ENCODE measurements at places on chromosomes 2 and 18.

DNA sequence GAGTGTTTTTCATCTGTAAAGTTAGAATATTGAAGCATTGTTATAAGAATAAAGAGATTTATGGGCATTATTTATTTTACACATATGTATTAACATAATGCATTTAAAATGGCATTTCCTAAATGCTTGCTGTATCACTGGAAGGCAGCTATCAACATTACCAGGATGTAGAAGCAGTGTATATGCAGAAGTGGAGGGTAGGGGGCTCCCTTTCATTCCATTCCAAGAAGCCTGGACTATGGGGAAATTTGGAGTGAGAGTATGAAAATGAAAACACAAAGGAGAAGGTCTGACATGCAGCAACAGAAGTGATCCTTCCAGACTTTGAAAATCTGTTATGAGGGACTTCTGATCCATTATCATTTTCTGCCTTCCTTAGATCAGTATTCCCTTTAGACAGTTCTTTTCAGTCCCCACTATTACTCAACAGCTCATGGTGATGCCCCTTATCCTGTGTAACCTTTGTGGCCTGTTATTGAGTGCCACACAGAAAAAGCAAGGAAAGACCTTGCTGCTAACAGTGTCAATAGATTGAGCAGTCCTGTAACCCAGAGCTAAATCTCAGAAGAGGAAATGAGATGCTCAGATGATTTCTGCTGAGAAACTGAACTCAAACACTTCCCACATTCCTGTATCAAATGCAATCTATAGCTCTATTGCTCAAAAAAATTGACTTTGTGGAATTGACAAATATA is 216.6 kb downstream of the HNMT start:
- no peak for DNase-seq

DNA sequence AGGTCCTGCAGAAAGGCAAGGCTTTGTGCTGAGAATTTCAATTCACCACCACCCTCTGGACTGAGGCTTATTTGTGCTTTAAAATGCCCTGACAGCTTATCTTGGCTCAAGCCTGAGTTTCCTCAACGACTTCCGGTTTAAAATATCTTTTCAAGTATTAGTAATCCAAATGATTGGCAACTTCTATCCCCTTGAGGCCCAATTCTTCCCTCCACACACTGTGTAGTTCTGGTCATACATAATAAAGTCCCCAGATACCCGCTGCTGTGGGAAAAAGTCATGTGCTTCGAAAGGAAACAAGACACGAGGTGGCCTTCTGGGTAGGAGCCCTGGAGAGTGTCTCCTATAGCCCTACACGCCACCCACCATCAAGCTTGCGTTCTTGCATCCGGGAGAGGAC is 393.4 kb downstream of the ALK start:
- no peak for DNase-seq

DNA sequence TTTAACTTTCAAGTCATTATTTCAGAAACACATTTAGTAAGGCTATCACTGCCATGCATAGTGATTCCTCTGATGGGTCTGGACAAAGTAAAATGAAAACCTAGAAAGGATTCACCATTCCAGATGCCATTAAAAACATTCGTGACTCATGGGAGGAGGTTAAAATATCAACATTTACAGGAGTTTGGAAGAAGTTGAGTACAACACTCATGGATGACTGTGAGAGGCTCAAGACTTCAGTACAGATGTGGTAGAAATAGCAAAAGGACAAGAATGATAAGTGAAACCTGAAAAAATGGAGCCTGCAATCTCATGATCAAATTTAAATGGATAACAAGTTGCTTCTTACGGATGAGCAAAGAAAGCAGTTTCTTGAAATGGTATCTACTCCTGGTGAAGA is 5.8 kb upstream of the TWSG1 start:
- no peak for DNase-seq

GRCh38 chr2:64019975-64020528 is 824 bp upstream of the VPS54 start:
- no peak for DNase-seq

DNA sequence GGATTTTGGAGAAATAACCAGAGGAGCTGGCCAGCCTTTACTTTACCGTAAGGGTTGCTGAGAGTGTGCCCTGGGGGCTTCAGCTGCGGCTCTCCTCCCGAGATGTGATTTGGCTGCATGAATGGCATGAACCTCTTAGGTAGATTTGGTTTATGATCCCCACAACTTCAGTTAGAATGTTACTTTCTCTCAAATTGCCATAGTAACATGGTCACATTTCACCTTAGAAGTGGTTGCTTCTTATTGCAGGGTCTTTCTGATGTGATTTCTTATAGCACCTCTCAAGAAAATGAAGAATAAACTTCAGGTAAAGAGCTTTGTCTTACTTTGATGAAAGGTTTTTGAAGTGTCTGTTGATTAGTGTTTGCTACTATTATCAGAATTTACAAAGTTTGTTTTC is 5.6 kb downstream of the PLCL1 start:
- no peak for DNase-seq

- no peak for DNase-seq
These were observed 113.7 kb upstream of the ZFP36L2 start for GRCh38 chr2:43340066-43340465.

DNA sequence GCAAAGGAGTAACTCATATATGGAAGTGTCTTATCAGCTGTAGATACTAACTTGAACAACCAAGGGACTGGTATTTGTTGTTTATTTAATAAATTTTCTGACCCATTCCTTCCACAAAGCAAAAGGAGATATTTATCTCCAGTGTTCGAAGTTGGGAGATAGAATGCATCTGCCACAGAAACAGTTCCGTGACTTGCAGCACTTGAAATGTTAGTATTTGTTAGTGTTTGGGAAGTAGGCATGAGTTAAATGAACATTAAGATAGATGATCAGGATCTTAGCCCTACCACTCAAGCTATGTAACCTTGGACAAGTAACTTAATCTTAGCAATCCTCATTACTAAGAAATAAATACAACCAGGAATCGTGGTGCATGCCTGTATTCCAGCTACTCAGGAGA is 12.1 kb upstream of the SULT1C4 start:
- DNase-seq = no peak

GRCh38 chr2:133732059-133732458 is 163.8 kb upstream of the NCKAP5 start:
- no peak for DNase-seq

GRCh38 chr2:210442457-210442856 is 34.1 kb downstream of the LANCL1 start:
- DNase-seq = no peak

GRCh38 chr2:64442801-64443429 is 11.0 kb upstream of the LGALSL start:
- no peak for DNase-seq

DNA sequence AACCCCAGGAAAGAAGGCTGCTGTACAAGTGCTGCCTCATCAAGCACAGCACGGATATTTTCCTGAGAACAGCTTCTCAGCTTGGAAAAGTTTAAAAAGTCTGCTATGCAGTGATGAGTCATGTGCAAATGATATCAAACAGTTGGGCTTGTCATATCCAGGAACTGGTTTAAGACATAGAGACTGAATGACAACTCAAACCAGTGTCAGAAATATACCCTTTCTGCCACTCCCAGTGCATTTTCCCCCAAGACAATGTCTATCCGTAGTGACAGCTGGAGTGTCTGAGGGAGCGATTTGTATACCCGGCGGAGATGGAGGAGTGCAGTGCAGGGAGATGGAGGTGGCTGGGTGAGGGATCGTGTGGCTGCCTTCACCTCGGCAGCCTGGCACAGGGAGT is 28.2 kb downstream of the SOX11 start:
- no peak for DNase-seq

GRCh38 chr18:33831424-33831823 is 253.4 kb downstream of the ASXL3 start:
- DNase-seq = no peak

DNA sequence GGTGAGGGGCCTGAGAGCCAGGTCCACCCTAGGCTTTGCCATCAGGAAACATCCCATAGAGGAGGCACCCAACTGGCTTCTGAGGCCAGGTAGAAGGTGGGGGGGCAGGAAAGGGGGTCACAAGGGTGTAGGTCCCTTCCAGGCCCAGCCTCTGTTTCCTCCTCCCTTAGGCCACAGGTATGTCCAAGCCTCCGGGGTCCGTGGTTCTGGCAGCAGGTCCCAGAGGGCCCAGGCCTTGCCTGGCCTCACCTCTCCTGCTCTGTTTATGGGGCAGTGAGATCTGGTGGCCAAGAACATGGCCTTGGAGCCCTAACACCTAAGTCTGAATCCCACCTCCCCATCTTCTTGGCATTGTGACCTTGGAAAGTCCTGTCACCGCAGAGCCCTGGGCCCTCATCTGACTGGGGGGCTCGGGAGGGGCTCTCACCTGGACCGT is 21.6 kb upstream of the GPR17 start:
- DNase-seq = no peak

DNA sequence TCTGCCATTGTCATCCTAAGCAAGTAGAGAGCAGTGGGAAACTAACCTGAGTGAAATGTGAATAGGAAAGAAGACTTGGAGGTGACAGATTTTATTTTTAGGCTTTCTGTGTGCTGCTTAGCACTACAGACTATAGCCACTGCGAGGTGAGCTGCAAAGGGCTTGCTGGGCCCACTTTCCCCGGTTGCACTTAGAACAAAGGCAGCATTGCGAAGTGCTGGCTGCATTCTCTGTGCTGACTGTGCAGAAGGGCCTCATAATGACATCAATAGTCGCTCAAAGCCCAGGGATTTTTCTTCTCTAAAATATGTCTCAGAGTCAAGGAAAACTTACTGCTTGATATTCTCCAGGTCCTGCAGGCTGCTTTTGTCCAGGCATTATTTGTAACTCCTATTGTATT is 592.1 kb downstream of the TDRD15 start:
- no peak for DNase-seq

- DNase-seq = no peak
These were observed 20.3 kb downstream of the SLC8A1 start for GRCh38 chr2:40431600-40431955.

DNA sequence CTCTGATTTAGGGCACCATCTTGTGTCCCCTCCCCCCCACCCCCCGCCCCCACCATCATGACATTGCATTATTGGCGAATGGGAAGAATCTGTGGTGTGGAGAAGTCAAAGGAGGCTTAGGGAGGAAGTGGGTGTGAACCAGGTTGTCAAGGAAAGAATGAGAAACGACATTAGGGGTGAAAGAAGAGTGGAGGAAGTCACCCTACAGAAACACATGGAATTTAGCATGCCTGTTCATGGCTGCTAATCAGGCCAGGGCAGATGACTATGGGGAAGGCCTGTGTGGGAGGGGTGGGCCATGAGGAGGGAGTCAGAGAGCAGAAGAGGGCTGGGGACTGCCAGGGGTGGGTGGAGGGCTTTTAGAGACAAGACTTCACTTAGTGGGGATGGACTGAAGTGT is 81.6 kb downstream of the AOX1 start:
- no peak for DNase-seq

- no peak for DNase-seq
These were observed 335.3 kb downstream of the ZNF521 start for GRCh38 chr18:25016666-25017065.

DNA sequence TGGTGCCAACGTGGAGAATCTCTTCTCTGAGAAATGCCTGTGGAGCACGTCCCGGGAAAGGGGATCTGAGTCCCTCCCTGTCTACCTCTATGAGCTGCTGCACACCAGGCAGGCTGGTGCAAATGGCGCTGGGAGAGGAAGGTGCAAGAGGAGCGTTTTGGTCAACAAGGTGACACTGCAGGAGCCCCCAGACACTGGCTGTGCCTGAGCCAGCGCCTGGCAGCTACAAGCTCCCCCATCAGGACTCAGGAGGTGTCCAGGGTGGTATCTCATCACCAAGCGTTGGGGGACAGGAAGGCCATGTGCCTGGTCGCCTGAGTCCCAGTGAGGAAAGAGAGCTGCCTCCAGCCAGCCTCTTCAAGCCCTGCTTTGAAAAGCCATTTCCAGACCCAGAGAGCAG is 173.4 kb downstream of the TNS1 start:
- no peak for DNase-seq

DNA sequence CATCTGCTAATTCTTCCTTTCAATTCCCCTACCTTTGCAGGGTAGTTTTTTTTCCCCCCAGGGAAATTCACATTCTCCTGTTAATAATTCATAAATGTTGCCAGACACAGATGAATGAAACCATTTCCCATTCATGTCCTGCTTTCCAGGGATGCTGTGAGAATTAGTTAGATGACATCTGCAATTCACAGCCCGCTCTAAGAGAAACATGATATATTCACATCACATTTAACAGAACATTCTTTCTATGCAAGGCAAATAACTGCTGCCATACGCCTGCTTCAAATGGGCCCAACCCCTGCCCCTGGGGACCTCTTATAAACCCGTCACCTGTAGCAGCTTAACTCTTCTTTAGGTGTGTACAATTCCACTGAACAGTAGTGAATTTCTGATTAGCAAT is 110.6 kb upstream of the CTAGE1 start:
- no peak for DNase-seq

DNA sequence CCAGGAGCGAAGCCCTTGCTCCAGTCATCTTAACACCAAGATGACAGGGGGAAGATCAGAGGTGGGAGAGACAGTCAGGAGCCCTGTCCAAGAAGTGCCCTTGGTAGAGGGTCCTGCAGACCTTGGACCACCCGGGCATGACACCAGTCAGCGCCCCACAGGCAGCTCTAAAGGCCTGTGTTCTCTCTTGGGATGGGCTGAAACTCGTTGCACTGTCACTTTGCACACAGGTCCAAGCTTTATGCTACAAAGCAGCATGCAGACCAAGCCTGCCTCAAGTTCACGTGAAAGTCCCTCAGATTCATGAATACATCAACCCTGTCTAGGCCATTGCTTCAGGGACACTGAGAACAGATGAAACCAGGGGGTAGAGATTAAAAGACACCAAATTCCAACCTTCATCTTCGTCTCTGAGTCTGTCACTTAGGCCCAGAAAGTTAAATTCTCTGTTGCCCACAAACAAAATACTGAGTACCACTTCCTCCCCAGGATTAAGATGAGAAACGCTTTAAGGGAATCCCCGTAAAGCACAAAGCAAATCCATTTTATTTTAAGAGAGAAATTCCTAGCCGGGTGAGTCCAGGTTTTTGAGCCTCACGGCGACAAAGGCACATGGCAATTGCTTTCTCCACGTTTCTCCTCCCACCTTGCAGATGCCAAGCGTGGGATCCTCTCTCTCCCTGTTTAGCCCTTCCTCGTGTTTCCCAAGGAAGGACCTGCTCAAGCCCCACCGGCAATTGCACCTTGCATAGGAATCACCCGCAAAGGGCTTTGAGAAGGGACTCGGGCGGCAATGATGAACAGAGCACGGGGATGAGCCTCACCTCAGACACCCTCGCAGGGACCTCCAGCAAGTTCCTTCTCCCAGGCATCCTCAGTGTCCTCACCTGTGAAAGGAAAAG is 75.0 kb upstream of the ID2 start:
- no peak for DNase-seq

- DNase-seq = no peak
These were observed 41.4 kb downstream of the SGPP2 start for GRCh38 chr2:222465746-222466145.

DNA sequence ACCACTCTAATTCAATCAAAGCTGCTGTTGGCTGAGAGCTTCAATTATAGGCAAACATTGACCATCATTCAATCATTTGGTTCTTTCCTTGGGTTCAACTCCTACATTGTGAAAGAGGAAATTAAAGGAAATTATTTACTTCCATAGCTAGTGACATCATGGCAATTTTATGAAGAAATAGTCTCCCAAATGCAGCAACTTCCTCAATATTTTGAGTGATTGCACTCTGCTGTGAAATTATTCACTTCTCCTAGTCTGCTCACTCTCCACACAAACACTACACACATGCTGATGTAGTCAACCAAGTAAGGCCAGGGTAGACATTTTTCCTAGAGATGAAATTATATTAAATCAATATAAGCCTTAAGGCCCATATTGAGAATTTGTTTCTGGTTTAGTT is 86.7 kb upstream of the NCKAP5 start:
- no peak for DNase-seq

- no peak for DNase-seq
These were observed 881.6 kb upstream of the PIK3C3 start for GRCh38 chr18:41073372-41073954.

- no peak for DNase-seq
These were observed 155.3 kb upstream of the MYO3B start for GRCh38 chr2:170022692-170023091.

Data from CD8-positive, alpha-beta T cell (primary cell).